Right renal cortex interstitium (tissue), 3 donors: ENCODE measurements at places on chromosomes 12 and 14.

GRCh38 chr14:87282266-87282665, 710.7 kb downstream of the GALC start:
- no peak for DNase-seq

GRCh38 chr14:54317391-54317790, 79.4 kb upstream of the CDKN3 start:
- DNase-seq, result no peak

DNA sequence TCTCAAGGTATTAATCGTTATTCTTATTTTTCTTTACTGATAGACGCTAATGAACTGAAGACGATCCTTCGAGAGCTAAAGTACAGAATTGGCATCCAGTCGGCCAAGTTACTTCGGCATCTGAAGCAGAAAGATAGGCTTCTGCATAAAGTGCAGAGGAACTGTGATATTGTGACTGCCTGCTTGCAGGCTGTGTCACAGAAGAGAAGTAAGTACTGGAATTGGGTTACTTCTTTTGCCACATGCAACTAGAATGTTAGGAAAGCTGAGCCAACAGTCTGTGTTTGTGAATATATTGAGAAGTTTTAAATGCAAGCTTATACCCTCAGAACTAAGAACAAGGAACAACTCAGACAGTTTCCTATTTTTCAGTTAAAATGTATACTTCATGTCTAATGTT, 26.6 kb upstream of the GNS start:
- DNase-seq, result no peak

- no peak for DNase-seq
Measured at GRCh38 chr12:26091822-26092221, 33.0 kb downstream of the BHLHE41 start.

- no peak for DNase-seq
Measured at GRCh38 chr14:103994535-103995184, 52.3 kb upstream of the RD3L start.

GRCh38 chr12:23495472-23495871, 454.0 kb downstream of the SOX5 start:
- no peak for DNase-seq
